ENCODE measurements at places on chromosomes 5 and 9. TPM values are rescaled to one million over a fixed set of nuclear protein-coding genes. Genes with fewer than 3 reads are reported as not detected.

Gene CDX1
- total RNA-seq = not detected

Gene HMGCS1
- 20.7 TPM for total RNA-seq

Gene CXXC5
- total RNA-seq = 6.5 TPM

Gene LHX6
- total RNA-seq = 1.3 TPM

Gene DIRAS2
- not detected for total RNA-seq

Gene FAM219A
- total RNA-seq = 16.9 TPM

Gene SAXO1
- total RNA-seq = not detected

Gene TUSC1
- 7.0 TPM for total RNA-seq

Gene CARD19
- total RNA-seq = 74.9 TPM

Data from endothelial cell of coronary artery (primary cell).